BJ (cell line): ENCODE measurements at places on chromosomes 7 and 10.

DNA sequence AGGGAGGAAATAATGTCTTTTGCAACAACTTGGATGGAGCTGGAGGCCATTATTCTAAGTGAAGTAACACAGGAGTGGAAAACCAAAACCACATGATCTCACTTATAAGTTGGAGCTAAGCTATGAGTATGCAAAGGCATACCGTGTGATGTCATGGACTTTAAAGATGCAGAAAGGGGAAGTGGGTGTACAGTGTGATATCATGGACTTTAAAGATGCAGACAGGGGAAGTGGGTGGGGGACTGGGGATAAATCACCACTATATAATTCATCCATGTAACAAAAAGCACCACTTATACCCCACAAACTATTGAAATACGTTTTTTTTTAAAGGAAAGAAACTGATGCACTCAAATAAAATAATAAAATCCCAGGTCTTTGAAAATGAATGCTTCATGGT, 29.5 kb downstream of the LYZL2 start:
- no peak for DNase-seq

DNA sequence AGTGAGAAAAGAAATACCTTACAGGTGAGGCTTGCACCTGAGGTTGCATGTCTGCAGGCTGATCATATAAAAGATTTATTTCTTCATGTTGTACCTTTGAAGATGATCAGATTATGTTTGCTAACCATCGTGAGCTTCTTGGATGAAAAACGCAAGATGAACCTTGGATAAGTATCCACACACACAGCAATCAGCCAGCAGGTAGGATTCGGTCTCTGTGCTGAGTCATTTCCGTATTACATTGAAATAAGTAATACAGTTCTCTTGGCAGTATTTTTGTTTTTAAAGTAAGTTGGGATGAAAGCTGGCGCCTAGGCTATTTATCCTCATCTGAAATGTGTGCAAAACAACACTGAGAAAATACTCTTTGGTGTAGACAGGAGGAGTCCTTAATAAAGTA, 109.0 kb upstream of the PRKCQ start:
- DNase-seq: no peak

DNA sequence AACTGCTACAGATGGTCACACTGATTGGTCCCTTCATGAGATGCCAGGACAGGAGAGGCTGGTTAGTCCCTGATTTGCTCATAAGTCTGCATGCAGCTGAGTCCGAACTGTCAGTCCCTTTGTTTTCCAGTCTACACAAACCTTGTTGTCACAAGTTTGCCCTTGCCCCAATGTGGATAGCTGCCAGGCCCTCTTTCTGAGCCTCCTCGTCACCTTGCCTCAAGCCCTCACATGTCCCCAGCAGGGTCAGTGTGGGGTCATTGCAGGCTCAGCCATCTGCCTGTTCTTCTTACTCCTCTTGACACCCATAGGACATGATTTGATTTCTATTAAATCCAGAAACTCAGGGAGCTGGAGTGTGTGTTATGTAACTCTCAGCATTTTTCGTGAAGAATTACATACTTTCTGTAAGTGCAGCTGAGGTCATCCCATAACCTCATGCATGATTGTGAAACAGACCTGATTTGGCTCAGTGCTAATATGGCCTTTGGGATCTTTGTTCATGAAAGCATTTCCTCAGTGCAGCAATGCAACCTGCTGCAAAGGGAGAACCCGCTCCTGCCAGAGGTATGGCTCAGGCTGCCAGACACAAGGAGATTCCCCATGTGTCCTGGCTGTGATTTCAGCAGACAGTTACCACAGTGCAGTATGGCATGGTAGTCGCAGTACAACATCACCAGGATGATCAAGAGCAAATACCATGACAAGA, 70.0 kb upstream of the ZMIZ2 start:
- DNase-seq: peak; percentile 66

DNA sequence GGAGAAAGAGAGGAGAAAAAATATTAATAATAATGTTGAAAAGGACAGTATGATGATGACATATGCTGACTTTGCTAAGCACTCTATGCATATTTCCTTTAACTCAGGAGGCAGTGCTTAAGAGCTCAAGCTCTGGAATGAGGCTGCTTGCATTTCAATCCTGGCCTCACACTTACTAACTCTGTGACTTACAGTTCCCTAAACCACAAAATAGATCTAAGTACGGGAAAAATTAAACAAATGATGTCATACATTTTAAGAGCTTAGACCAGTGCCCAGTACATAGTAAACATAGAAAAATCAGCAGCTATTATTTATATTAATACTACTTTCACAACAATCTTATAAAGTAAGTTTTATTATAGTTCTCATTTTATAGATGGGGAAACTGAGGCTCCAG, 61.3 kb downstream of the GFRA1 start:
- peak; percentile 60 for DNase-seq

DNA sequence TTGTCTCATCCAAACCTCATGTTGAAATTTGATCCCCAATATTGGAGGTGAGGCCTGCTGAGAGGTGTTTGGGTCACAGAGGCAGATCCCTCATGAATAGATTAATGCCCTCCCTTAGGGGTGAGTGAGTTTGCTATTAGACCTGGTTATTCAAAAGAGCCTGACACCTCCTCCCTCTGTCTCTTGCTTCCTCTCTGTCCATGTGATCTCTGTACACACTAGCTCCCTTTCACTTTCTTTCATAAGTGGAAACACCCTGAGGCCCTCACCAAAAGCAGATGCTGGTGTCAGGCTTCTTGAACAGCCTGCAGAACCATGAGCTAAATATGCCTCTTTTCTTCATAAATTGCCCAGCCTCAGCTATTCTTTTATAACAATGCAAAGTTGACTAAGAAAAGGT, 447.1 kb downstream of the MDFIC start:
- no peak for DNase-seq
